ENCODE measurements at places on chromosomes 4 and X. TPM values are rescaled to one million over a fixed set of nuclear protein-coding genes. Genes with fewer than 3 reads are reported as not detected.

DNA sequence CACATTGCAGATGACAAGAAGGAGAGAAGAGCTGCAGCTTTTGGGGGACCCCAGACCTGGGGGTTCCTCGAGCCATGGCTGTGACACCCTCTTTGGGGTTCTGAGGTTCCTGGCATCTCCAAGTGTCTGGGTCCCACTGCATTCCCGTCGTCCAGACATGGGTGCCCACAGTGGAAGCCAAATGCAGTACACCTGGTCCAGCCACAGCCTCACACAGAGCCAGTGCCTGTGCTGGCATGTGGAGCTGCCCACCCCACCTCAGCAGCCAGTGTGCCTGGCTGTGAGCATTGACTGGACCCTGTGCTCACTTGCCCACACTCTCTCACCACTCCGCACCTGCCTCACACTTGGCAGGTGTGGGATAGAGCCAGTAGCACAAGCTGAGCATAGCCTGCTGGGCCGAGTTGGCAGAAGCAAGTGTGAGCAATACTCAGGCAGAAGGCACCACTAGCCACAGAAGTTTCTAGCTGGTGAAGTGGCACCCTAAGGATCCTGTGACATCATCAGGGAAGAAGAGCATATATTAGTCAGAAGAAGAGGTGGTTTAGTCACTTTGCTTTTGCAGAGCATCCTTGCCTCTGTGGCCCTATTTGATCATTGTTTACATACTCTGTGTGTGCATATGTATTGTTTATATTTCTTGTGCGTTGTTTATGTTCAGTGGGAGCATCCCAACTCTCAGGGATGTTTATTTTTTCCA lies 65.0 kb upstream of the MAGEB2 start:
- H3K4me1 ChIP-seq: no peaks in the 10 kb centered on the region
- no peak overlapping the region for H3K4me3 ChIP-seq
- no peak for DNase-seq
- no peaks in the 10 kb centered on the region for H3K36me3 ChIP-seq

- no peak overlapping the region for H3K27ac ChIP-seq
- no peak overlapping the region for H3K4me3 ChIP-seq
- H3K4me1 ChIP-seq: no peaks in the 10 kb centered on the region
- no peaks in the 10 kb centered on the region for H3K36me3 ChIP-seq
These were observed 359.6 kb downstream of the IL1RAPL1 start for GRCh38 chrX:28946846-28947245.

DNA sequence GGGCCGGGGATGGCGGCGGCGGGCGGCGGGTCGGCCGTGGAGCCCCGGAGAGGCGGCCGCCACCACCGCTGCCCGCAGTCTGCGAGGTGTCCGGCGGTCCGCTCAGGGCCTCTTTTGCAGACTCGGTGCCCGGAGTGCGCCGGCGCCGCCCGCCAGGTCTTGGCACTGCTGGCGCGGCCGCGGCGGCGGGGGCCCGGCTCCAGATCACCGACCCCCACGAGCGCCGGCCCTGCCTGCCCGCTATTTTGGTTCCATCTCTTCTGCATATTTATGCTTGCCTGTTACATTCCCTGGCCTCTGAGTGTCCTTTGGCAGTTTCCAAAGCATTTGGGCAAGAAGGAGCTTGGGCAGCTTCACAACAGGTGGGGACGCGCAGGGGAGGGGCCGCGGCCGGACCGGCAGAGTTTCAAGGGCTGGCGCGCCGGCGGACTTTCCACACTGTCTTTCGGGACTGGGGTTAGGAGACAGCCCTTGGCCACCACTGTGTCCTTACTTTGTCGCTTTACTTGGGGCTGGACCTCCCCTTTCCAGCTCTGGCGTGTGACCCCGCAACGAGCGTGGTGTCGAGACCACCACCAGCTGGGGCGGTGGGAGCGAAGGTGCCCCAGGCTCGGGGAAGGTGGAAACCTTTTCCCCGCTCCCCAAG lies 668 bp upstream of the TAPT1 start:
- peak overlapping the region; percentile 73 for H3K27ac ChIP-seq
- H3K36me3 ChIP-seq: no peaks in the 10 kb centered on the region
- peak overlapping the region; percentile 89 for H3K4me3 ChIP-seq
- peak; percentile 76 for DNase-seq
- peaks cover 20% of the 10 kb centered on the region for H3K4me1 ChIP-seq

TAF1 gene
- polyA plus RNA-seq: 25.0 TPM

KCND1 gene
- polyA plus RNA-seq: 0.99 TPM

DNA sequence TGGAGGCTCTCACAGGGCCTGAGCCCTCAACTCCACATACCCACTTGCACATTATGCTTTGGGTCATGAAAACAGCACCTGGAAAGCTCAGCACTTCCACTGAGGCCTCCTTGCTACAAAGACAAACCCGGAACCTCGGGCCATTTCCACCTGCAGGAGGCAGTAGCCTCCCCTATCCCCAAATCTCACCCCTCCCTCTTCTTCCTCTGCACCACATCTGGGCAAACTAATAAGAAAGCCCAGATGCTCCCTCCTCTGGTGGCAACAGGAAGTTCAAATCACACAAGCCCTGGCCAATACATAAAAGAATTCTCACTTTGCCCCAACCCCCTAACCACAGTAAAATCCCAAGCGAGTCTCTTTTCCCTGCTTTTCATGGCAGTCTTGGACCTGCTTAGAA lies 136.4 kb downstream of the MAPK10 start:
- DNase-seq: peak; percentile 11
- H3K36me3 ChIP-seq: no peaks in the 10 kb centered on the region
- H3K4me3 ChIP-seq: no peak overlapping the region
- no peaks in the 10 kb centered on the region for H3K27me3 ChIP-seq

GRCh38 chr4:97517939-97518338 lies 625.3 kb downstream of the STPG2 start:
- H3K4me3 ChIP-seq: no peak overlapping the region
- no peaks in the 10 kb centered on the region for H3K36me3 ChIP-seq
- DNase-seq: no peak
- H3K4me1 ChIP-seq: no peaks in the 10 kb centered on the region
- no peaks in the 10 kb centered on the region for H3K27me3 ChIP-seq
- H3K27ac ChIP-seq: no peak overlapping the region

BEND2 gene
- not detected for polyA plus RNA-seq

DNA sequence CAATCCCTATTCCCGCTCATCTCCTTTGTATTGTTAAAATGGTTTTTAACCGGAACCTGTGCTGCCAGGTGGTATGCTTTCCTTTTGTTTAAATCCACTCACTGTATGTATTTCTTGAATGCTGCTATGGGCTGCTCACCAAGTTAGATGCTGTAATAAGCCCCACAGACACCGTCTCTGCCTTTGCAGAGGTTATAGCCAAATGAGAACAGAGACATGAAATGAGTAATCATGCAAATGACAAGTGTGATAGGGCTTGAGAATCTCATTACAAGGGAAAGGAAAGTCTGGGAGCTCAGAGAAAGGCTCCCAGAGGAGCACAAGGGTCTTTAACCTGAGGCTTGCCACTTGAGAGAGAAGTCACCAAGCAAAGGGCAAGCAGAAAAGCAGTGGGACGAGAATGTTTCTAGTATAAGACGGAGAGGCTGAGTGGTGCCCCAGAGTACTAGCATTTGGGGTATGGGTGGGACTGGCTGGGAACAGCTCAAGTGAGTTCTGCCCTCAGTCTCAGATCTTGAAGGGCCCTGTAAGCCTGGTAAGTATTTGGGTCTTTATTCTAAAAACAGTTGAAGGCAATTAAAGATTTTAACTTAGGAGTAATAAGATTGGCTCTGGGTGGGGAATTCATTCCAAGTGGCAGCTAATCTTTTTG lies 110.8 kb upstream of the H2AZ1 start:
- H3K27me3 ChIP-seq: no peaks in the 10 kb centered on the region
- H3K36me3 ChIP-seq: no peaks in the 10 kb centered on the region
- H3K27ac ChIP-seq: no peak overlapping the region
- no peaks in the 10 kb centered on the region for H3K4me1 ChIP-seq
- H3K4me3 ChIP-seq: no peak overlapping the region
- no peak for DNase-seq

ZFP42 gene
- polyA plus RNA-seq: not detected

DNA sequence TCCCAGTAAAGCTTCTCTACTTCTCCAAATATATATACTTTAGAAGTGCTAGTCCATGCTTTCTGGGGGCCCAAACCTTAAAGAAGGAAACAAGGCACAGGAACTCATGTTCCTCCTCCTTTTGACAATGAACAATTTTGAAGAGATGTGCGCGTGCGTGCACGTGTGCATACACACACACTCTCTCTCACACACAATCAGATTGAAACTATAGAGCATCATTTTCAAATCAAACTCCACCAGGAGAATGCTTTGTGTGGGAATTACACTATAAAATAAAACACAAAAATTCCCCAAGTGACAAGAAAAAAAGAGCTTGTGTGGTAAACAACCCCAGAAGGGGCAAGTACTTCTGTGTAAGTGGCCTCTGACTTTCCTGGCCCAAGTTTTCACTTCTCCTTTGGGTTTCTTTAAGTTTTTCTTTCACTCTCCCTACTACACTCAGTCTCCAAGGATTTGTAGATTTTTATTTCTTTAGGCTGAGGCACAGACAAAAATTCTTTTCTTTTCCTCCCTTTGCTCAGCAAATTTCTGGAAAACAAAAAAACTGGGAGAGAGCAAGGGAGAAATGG lies 46.6 kb upstream of the SHISA3 start:
- no peaks in the 10 kb centered on the region for H3K36me3 ChIP-seq
- no peak overlapping the region for H3K27ac ChIP-seq
- H3K27me3 ChIP-seq: no peaks in the 10 kb centered on the region
- peaks cover 7% of the 10 kb centered on the region for H3K4me1 ChIP-seq
- DNase-seq: no peak

DNA sequence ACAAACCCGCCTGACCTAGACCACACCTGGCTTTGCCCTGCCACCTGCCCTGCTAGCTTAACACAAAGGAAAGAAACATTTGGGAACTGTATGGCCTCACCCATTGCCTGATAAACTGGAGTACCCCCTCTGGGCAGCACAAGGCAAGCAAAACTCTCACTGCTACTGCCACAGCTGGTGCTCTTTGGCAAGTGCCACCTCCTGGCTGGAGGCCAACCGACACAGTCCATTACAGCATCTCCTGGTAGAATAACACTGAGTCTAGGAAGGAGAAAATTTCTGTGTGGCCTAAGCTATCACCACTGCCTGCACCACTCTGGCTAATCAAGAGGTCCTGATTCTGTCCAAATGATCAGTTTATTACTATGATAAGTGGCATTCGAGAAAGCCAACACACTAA lies 18.9 kb upstream of the SPANXN3 start:
- H3K4me3 ChIP-seq: no peak overlapping the region
- no peaks in the 10 kb centered on the region for H3K27me3 ChIP-seq
- H3K36me3 ChIP-seq: no peaks in the 10 kb centered on the region
- H3K4me1 ChIP-seq: no peaks in the 10 kb centered on the region

DNA sequence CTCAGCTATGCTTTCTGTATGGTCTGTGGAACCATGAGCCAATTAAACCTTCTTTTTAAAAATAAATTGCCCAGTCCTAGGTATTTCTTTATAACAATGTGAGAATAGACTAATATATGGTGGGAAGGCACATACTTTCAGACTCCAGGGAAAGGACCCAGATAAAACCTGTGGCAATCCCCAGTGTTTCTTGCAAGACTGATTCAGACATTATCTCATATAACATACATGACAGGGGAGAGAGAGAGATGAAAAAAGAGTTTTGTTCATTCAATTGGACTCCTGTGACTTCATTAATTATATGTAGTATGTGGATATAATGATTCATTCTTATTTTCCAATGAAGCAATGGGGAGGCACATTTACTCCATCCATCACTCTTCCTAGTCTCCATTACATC lies 291.4 kb upstream of the PRKX start:
- H3K27me3 ChIP-seq: no peaks in the 10 kb centered on the region
- H3K27ac ChIP-seq: no peak overlapping the region
- H3K36me3 ChIP-seq: no peaks in the 10 kb centered on the region
- DNase-seq: no peak
- H3K4me3 ChIP-seq: no peak overlapping the region

RAB40AL gene
- polyA plus RNA-seq: 0.67 TPM

- DNase-seq: no peak
- no peak overlapping the region for H3K27ac ChIP-seq
- no peaks in the 10 kb centered on the region for H3K27me3 ChIP-seq
These were observed 91.7 kb upstream of the PHOX2B start for GRCh38 chr4:41839916-41840854.

GRCh38 chrX:38216642-38217041 lies 4.0 kb downstream of the SRPX start:
- H3K27ac ChIP-seq: no peak overlapping the region
- no peaks in the 10 kb centered on the region for H3K4me1 ChIP-seq
- no peaks in the 10 kb centered on the region for H3K36me3 ChIP-seq
- DNase-seq: no peak

- DNase-seq: no peak
- no peaks in the 10 kb centered on the region for H3K4me1 ChIP-seq
- no peaks in the 10 kb centered on the region for H3K36me3 ChIP-seq
- no peak overlapping the region for H3K27ac ChIP-seq
These were observed 440.4 kb upstream of the ZFP42 start for GRCh38 chr4:187555174-187555573.

DNA sequence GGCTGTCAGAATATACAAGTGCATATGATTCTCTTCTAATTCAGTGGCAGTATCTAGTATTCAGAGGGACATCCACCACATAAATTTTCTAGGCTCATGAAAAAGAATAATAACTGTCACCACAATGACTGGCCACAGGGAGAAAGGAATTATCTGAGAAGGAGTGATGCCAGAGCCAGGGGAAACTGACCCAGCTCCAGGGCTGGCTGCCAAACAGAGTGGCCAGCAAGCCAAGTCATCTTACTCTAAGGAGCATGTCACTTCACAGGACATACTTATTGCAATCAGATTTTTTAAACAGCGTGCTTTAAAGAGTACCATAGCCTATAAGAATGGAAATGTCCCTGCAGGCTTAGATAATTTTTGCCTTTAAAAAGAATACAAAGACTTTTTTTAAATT lies 5.8 kb upstream of the SEPTIN11 start:
- DNase-seq: no peak
- H3K4me3 ChIP-seq: no peak overlapping the region
- H3K4me1 ChIP-seq: no peaks in the 10 kb centered on the region
- no peaks in the 10 kb centered on the region for H3K27me3 ChIP-seq

CUL4B gene
- 24.1 TPM for polyA plus RNA-seq

HS6ST2 gene
- 0.18 TPM for polyA plus RNA-seq

CLTRN gene
- polyA plus RNA-seq: 0.16 TPM

- H3K27me3 ChIP-seq: no peaks in the 10 kb centered on the region
- peaks cover 67% of the 10 kb centered on the region for H3K36me3 ChIP-seq
- DNase-seq: no peak
- H3K27ac ChIP-seq: no peak overlapping the region
- H3K4me3 ChIP-seq: no peak overlapping the region
These were observed 15.6 kb downstream of the PAQR3 start for GRCh38 chr4:78923464-78924312.

GPR143 gene
- not detected for polyA plus RNA-seq

DNA sequence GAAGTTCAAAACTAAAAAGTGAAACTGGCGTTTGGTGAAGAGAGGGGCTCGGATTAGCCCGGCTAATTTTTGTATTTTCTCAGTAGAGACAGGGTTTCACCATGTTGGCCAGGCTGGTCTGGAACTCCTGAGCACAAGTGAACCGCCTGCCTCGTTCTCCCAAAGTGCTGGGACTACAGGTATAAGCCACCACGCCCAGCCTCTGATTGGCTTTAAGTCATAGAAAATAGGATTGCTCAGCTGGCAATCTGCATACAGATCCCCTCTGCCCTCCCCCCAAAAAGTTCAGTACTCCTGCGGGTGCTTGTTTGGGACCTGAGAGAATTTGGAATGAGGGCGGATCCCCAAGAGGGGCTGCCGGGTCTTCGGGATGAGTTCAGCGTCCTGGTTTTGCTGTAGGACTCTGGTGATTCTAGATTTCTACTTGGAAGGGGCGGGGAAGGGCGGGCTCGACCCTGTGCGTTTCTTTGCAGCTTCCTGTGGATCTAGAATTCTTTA lies 537 bp upstream of the PRKX start:
- peaks cover 15% of the 10 kb centered on the region for H3K27me3 ChIP-seq
- peak overlapping the region; percentile 65 for H3K4me3 ChIP-seq
- no peaks in the 10 kb centered on the region for H3K4me1 ChIP-seq
- peak; percentile 23 for DNase-seq
- no peak overlapping the region for H3K27ac ChIP-seq

IL21 gene
- polyA plus RNA-seq: not detected

Data from SK-N-SH (cell line).